Activated CD4-positive, alpha-beta memory T cell treated with anti-CD3 and anti-CD28 coated beads, Interleukin-2, amount 10 ng/mL, durations not matched to agents 7 days and 5 days (primary cell): ENCODE measurements at places on chromosomes 6 and 20. TPM values are rescaled to one million over a fixed set of nuclear protein-coding genes. Genes with fewer than 3 reads are reported as not detected.

DNA sequence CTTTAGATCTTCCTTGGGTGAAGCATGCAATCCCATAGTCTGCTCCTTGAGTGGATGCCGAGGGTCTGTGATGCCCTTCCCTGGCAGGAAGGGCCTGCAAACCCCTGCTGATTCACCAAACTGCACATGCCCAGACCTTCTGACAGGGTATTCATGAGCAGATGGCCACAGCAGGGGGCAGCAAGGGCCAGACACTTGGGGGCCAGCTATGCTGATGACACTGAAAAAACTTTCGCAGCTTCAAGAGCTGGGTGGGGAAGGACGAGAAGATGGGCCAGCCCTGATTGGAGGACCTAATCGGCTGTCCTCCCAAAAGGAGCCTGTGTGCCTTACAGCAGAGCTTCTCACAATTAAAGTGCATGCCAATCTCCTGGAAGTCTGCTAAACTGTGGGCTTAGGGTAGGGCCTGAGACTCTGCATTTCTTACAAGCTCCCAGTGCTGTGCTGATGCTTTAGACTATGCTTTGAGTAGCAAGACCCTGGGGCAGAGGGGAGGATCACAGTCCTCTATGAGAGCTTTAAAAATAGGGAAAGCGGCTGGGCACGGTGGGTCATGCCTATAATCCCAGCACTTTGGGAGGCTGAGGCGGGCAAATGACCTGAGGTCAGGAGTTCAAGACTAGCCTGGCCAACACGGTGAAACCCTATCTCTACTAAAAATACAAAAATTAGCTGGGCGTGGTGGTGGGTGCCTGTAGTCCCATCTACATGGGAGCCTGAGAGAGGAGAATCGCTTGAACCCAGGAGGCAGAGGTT is 15.2 kb upstream of the GDAP1L1 start:
- H3K36me3 ChIP-seq, result no peaks in the 10 kb centered on the region
- no peak for DNase-seq
- H3K27me3 ChIP-seq, result no peaks in the 10 kb centered on the region

- no peak overlapping the region for H3K27ac ChIP-seq
- peaks cover 13% of the 10 kb centered on the region for H3K27me3 ChIP-seq
- H3K4me1 ChIP-seq, result no peaks in the 10 kb centered on the region
- DNase-seq, result no peak
These were observed 42.6 kb upstream of the FNDC1 start for GRCh38 chr6:159126590-159126989.

The CASS4 gene
- 13.2 TPM for total RNA-seq

The FKBP1A gene
- total RNA-seq, result 207 TPM

DNA sequence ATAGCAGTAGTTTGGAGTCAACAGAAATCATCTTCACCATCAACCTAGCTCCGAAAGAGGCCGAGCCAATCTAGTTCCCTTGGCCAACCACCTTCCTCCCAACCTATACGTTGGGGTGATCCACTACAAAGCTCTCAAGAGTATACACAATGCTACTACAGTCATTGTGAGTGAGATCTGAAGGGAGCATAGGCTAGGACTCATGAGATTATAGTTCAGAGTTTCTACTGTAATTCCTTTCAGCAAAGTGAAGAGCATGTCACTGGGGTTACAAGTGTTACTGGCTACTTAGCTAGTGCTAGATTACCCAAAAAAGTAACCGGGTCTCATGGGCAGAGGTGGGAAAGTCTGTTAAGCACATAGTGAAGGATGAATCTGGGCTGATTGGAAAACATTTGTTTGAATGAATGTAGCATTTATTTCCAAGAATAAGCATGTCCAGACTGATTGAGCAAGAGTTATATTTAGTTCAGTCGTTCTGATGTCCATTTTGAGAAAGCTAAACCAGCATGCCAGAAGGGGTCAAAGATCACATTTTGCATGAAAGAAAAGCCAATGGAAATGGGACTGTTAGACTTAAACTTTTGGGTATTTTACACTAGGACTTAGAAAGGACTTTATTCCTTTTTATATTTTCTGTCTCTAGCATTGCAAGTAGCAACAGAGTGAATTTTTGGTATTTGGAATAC is 10.5 kb upstream of the ESR1 start:
- no peak overlapping the region for H3K4me3 ChIP-seq
- no peaks in the 10 kb centered on the region for H3K36me3 ChIP-seq
- no peak overlapping the region for H3K27ac ChIP-seq
- peaks cover 11% of the 10 kb centered on the region for H3K27me3 ChIP-seq

The TMEM244 gene
- not detected for total RNA-seq

- H3K27ac ChIP-seq, result no peak overlapping the region
- H3K27me3 ChIP-seq, result peaks cover 18% of the 10 kb centered on the region
- no peaks in the 10 kb centered on the region for H3K36me3 ChIP-seq
These were observed 56.7 kb downstream of the TRMT6 start for GRCh38 chr20:5893621-5894020.

DNA sequence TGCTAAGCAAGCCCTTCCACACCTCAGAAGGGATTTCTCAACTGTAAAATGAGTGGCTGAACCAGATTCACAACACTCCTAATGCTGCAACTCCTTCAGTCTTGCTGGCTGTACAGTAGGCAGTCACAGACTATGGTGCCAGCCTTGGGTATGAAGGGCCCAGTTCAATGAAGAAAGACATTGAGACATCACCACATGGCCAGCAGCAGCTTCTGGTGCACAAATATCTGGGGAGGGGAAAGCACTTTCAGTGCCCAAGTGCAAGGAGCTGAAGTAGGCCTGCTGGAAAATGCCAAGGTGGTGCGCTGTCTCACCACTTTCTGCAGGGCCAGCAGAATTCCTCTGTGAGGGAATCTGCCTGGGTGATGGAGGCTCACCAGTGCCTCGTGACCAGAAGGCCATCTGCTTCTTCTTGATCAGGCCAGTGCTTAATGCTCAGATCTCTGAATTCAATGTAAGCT is 1.8 kb downstream of the PLA2G7 start:
- no peak for DNase-seq
- peaks cover 65% of the 10 kb centered on the region for H3K27me3 ChIP-seq
- no peaks in the 10 kb centered on the region for H3K36me3 ChIP-seq
- H3K27ac ChIP-seq, result no peak overlapping the region
- peaks cover 6% of the 10 kb centered on the region for H3K4me1 ChIP-seq
